ENCODE measurements at places on chromosomes 3 and 15.

DNA sequence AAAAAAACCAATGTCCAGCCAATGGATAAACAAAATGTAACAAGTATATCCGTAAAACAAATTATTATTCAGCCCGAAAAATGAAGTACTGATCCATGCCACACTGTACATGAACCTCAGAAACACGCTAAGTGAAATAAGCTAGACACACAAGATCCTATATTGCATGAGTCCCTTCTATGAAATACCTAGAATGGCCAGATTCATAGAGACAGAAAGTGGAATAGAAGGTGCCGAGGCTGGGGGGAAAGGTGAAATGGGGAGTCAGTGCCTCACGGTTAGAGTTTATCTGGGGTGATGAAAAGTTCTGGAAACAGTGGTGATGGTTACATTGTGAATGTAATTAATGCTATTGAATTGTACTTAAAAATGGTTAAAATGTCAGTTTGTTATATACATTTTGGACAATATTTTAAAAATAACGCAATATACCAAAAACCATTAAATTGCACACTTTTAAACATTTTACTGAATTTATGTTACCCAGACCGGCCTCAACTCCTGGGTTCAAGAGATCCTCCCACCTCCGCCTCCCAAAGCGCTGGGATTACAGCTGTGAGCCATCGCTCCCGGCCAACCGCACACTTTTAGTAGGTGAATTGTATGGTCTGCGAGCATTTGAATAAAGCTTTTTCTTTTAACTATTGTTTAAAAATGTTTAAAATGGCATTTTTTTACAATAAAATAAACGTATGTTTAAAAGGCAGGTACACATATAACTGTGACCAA, 2.1 kb downstream of the RNF168 start:
- no peak for DNase-seq

GRCh38 chr3:189269365-189269764, 97.6 kb downstream of the TPRG1 start:
- DNase-seq = no peak

GRCh38 chr3:79175870-79176269, 591.9 kb downstream of the ROBO1 start:
- no peak for DNase-seq

DNA sequence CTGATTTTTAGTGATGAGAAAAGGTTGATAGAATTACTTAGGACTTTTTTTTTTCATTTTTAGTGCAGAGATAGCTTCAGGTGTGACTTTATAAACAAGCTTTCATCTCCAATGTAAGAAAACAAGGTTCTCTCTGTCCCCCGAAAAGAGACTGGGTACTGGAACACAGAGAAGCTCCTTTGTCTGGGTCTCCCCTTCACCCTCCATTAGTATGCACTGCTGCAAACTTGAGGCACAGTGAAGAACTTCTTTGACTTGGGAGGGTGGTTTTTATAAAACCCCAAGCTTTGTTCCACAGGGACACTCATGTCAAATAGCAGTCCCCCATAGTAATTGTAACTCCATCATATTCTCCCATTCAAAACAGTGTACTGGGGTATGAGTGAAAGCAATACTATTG, 93.5 kb upstream of the SOX2 start:
- no peak for DNase-seq

DNA sequence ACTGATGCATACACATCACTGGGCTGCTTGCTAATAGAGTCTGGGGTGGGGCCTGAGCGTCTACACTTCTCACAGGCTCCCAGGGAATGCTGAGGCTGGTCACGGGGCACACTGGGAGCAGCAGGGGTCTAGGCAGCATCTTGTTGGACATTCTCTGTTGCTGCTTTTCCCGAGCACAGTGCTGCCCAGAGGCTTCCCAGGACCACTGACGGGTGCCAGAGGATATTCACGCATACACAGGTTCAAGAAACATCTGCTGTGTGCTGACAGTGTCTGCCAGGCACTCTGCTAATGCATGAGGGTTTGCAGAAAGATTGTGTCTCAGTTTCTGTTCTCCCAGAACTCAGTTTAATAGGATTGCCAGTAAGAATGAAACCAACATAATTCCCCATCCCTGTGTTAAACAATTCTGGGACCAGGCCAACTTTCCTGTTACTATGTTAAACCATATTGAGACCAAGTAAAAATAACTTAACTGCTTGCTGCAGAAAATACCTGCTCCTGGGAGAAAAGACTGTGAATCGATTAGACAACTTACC, 23.9 kb upstream of the BCL2L10 start:
- no peak for DNase-seq

DNA sequence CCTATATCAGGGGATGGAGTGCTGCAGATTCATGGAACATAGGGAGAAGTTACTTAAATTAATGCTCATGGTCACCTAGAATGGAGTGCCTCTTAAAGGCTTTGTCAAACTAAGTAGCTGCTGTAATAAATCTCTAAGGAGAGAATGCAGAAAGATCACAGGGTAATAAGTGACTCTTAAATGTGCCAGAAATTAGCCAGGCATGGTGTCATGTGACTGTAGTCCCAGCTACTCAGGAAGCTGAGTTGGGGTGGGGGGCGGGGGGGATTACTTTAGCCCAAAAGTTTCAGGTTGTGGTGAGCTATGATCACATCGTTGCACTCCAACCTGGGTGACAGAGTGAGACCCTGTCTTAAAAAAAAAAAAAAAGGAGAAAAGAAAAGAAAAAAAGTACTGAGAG, 90.9 kb upstream of the ASB14 start:
- no peak for DNase-seq

DNA sequence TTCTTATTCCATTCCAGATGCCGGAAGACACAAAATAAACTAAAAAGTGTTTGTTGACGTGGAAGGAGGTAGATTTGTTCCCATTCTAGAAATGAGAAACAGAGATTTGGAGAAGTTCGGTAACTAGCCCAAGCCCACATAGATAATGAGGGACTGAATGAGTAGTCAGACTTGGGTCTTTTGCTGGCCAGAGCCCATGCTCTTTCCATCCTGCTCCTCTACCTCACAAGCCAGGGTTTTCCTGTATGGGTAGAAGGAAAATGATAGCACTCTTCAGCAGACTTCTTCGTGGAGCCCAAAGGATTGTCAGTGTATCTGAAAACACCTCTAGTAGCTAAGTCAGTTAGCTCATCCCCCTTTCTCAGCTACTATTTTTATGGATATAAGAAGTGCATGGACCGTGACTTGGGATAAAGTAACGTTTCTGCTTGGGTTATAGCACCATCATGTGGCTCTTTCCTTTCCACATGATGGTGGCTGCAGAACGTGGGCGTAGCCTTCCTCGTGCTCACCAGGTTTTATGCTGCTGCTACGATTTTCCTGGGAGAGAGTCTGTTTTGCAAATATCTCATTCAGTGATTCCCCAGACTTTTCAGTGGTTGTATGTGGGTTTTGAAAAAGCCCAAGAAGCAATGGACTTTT, 84.6 kb downstream of the DGKG start:
- DNase-seq = no peak

DNA sequence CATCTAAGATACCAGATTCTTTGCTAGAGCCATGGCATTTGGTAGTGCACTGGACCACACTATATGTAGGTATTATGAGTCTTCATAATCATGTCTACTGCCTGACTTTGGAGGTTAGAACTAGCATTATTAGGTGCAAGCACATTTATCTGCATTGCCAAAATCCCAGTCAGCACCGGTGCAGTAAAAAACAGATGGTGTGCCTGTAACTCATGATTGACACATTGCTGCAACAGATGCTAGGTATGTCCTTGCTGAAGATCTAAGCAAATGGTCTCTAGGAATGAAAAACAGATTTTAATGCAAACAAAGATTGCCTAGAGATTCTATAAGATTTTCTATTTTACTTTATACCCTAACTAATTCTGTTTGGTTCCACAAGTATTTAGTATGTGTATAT, 47.7 kb downstream of the MYO5A start:
- no peak for DNase-seq

- DNase-seq = no peak
These were observed 42.9 kb downstream of the CCR3 start for GRCh38 chr3:46284981-46285683.

DNA sequence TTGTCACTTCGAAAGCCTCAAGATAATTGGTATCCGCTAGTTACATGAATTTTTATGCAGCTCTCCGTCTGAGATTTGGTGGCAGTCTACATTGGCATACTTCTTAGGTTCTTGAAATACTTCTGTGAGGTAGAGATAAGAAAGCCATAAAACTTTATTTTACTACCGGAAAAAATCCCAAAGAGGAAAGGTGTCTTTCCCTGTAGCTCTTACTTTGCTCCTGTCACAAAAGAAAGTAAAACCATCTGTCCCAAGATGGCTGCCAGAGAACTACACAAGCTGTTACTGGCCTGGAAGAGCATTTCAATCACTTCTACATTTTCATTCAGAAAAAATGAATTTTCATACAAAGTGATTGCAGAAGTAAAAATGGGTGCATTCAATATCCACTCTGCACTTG, 214.8 kb upstream of the ST8SIA2 start:
- DNase-seq = no peak

- DNase-seq = no peak
These were observed 28.0 kb upstream of the RAB11A start for GRCh38 chr15:65841121-65841930.

DNA sequence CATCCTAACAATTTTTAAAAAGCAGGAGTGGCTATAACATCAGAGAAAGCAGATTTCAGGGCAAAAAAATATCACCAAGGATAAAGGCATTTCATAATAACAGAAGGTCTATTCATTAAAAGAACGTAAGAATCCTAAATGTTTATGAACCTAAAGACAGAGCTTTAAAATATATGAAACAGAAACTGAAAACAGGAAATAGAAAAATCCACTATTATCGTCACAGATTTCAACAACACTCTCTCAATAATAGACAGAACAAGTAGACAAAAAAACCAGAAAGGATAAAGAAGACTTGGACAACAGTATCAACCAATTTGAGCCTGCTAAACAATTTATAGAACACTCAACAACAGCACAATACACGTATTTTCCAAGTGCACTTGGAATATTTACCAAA, 71.4 kb downstream of the FBXL22 start:
- no peak for DNase-seq

DNA sequence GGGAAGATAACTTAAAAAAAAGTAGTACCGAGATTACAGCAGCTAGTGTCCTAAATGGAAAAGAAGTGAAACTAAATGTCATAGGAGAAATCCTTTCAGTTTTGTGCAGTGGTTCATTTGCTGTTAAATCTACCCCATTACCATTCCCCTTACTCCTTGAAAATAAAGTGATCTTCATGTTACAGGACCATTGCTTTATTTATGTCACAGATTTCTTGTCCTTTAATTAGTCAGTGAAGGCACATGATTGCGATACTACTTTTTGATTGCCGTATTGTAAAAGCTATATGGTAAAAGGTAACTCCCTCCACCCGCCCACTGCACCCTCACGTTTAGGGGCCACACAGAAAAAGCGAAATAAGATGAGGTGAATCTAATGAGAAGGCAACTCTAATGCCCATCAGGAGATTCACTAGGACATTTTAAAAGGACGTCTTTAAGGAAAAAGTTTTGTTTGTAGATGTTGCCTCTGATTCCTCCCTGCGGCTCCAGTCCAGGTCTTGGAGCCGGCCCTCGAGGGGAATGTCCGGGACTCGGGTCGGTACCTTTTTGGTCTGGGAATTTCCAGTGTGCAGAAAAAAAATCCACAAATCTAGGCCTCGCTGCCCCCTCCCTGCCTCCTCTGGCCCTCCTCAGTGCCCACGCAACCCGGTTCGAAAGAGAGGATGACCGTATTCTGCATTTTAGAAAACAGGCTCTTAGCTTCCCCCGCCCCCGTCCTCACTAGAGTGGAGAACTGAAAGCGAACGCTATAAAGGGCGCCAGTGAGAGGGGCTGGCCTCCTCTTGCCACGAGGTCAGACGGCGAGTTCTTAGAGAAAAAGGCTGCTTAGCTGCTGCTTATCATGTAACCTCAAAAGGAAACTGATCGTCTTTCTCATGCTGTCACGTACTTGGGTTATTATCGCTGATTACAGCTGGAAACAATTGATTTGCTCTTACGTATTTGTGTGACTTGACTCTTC, 21.8 kb upstream of the NFKBIZ start:
- DNase-seq = peak; percentile 72

DNA sequence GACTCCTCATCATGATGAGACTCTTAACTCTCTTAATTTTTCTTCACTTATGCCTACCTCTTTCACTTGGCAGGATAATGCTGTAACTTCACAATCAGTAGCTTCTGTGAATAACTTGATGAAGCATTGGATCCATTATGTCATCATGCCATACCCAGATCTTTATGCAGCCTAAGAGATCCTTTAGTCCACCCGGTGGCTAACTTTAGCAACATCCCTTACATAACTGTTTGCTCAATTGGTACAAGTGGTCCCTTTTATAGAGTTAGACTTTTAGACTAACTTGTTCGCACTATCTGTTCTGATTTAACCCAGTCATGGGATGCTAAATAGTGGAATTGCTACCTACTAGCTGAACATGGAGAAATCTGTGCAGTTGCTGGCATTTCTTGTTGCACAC, 184.5 kb downstream of the USP13 start:
- no peak for DNase-seq

- no peak for DNase-seq
These were observed 6.5 kb downstream of the DAG1 start for GRCh38 chr3:49476563-49476962.

GRCh38 chr3:194205675-194206133, 69.8 kb downstream of the HES1 start:
- DNase-seq = no peak

DNA sequence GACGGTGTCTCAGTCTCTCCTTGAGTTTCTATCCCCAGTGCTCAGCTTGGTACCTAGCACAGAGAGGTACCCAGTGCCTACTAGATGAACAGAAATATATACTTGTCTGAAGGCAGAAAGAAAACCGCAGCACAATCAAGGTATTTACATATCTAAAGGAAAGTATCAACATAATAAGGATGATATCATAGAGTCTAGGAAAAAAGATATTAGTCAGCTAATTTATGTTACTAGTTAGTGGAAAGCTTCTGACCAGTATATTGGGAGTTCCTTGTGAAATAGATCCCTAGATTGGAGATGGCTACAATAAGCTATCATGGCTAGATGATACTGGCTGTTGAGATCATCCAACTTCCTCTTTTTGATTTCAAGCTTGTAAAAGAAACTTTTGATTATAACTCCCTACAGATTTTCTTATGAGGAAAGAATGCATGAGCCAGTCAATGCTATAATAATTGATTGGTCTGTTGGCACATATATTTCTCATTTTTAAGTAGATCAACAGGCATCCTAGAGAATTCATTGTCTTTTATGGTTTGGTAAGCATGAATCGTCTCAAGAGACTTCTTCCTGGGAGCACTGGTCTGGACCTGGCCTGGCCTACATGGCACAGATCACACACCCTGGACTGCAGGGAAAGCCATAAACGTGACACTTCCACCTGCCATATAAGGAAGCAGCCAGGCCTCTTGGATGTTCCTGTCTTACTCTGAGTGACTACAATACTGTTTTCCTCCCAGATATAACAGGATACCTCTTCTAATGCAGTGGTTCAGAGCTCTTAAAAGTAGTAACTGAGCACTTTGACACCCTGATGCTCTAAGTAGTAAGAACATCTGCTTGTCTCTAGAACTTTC, 60.7 kb downstream of the IMPG2 start:
- no peak for DNase-seq
